Left colon (tissue), 2 donors: ENCODE measurements at places on chromosomes 12 and 14. TPM values are rescaled to one million over a fixed set of nuclear protein-coding genes. Genes with fewer than 3 reads are reported as not detected.

Gene HOXC10
- total RNA-seq, result not detected

Gene GLT8D2
- 1.9 TPM for total RNA-seq

Gene OR4E2
- total RNA-seq, result not detected

Gene TDP1
- 13.2 TPM for total RNA-seq

Gene PAX9
- 0.22 TPM for total RNA-seq

Gene MARCHF9
- total RNA-seq, result 13.1 TPM

Gene TMEM52B
- not detected for total RNA-seq

Gene MYH6
- total RNA-seq, result not detected

Gene IFI27
- 1,280 TPM for total RNA-seq

Gene AKAP5
- total RNA-seq, result 14.2 TPM

Gene LTB4R2
- total RNA-seq, result 4.2 TPM

Gene CERS5
- total RNA-seq, result 19.7 TPM

Gene SLC25A3
- 806 TPM for total RNA-seq

Gene CPM
- total RNA-seq, result 98.0 TPM

Gene BCL11B
- 5.1 TPM for total RNA-seq

Gene TMEM30B
- total RNA-seq, result 68.5 TPM

Gene AMHR2
- total RNA-seq, result not detected

Gene OLR1
- total RNA-seq, result not detected

Gene KRT83
- total RNA-seq, result not detected

Gene PPP1R36
- total RNA-seq, result 10.7 TPM

Gene SLC4A8
- total RNA-seq, result 0.67 TPM

Gene INSM2
- not detected for total RNA-seq

Gene SIX4
- total RNA-seq, result 0.11 TPM

Gene POLE
- 57.6 TPM for total RNA-seq

Gene DCN
- 315 TPM for total RNA-seq

Gene PPP2R5E
- total RNA-seq, result 54.2 TPM

Gene SMIM41
- total RNA-seq, result 0.31 TPM

Gene TCL1B
- total RNA-seq, result not detected

Gene HSPB8
- total RNA-seq, result 32.4 TPM

Gene RPGRIP1
- not detected for total RNA-seq

Gene FAM90A1
- total RNA-seq, result 0.49 TPM

Gene DDX23
- total RNA-seq, result 79.8 TPM

Gene LMNTD1
- not detected for total RNA-seq

Gene OASL
- total RNA-seq, result 7.1 TPM

Gene PRB2
- total RNA-seq, result not detected

Gene KRT77
- total RNA-seq, result not detected

Gene GXYLT1
- total RNA-seq, result 8.5 TPM

Gene DHRS2
- 0.22 TPM for total RNA-seq

Gene HCAR2
- total RNA-seq, result not detected

Gene RPS6KA5
- 23.3 TPM for total RNA-seq

Gene SPIC
- total RNA-seq, result not detected

Gene INHBC
- total RNA-seq, result not detected

Gene RXYLT1
- total RNA-seq, result 10.1 TPM

Gene PRIM1
- total RNA-seq, result 5.3 TPM

Gene ANKRD33
- not detected for total RNA-seq

Gene CATSPERB
- total RNA-seq, result 3.9 TPM

Gene STON2
- total RNA-seq, result 24.1 TPM

Gene CHGA
- 343 TPM for total RNA-seq

Gene CORO1C
- 128 TPM for total RNA-seq

Gene KLRD1
- 2.7 TPM for total RNA-seq

Gene COX8C
- total RNA-seq, result not detected
